ENCODE measurements at places on chromosomes 16 and 17. TPM values are rescaled to one million over a fixed set of nuclear protein-coding genes. Genes with fewer than 3 reads are reported as not detected.

CLEC18A gene
- total RNA-seq: 0.39 TPM

CALB2 gene
- not detected for total RNA-seq

GAS2L2 gene
- total RNA-seq: not detected

CCL5 gene
- total RNA-seq: 30.2 TPM

GRCh38 chr16:11370084-11370931 lies 25.0 kb downstream of the RMI2 start:
- DNase-seq: no peak
